ENCODE measurements at places on chromosomes 16 and 17. TPM values are rescaled to one million over a fixed set of nuclear protein-coding genes. Genes with fewer than 3 reads are reported as not detected.

The PPP1R27 gene
- not detected for total RNA-seq

The NT5M gene
- total RNA-seq = 5.8 TPM

GRCh38 chr17:61124562-61124961 lies 275.1 kb upstream of the TBX2 start:
- no peak overlapping the region for H3K4me3 ChIP-seq
- no peak for DNase-seq
- H3K36me3 ChIP-seq = no peaks in the 10 kb centered on the region
- no peak overlapping the region for H3K27ac ChIP-seq

DNA sequence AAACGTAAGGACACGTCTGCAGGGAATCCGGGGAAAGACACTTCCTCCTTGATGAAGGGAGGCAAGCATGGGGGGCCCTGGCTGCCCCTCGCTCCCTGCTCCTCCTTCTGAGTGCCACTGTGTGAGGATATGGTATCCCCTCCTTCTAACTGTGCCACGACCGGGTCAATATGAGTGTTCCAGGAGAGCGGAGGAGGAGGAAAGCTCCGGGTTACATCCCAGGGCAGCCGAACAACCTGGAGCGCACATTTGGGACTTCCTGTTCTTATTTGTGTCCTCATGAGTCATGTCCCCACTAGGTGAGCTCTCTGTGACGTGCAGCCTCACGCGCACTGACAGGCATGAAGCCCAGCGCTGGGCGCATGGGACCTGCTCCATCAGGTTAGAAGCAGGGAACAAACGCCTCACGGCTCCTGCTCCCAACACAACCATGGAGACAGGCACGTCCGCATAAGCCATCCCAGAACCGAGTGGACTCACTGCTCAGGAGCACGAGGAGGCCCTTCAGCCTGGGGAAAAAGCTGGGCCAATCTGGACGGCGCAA lies 92.9 kb upstream of the DNAH17 start:
- H3K27ac ChIP-seq = no peak overlapping the region
- no peak for DNase-seq
- peaks cover 32% of the 10 kb centered on the region for H3K4me1 ChIP-seq
- no peak overlapping the region for H3K4me3 ChIP-seq

The NUPR1 gene
- total RNA-seq = not detected

The KRT14 gene
- not detected for total RNA-seq

- peaks cover 40% of the 10 kb centered on the region for H3K36me3 ChIP-seq
- H3K27me3 ChIP-seq = no peaks in the 10 kb centered on the region
- no peak overlapping the region for H3K4me3 ChIP-seq
- peaks cover 20% of the 10 kb centered on the region for H3K4me1 ChIP-seq
- H3K27ac ChIP-seq = no peak overlapping the region
- no peak for DNase-seq
Observed at GRCh38 chr16:3665508-3665907, 11.0 kb downstream of the DNASE1 start.

The CCT6B gene
- total RNA-seq = 0.96 TPM

The MAP2K4 gene
- 33.3 TPM for total RNA-seq

- no peak for DNase-seq
- no peaks in the 10 kb centered on the region for H3K36me3 ChIP-seq
- no peak overlapping the region for H3K27ac ChIP-seq
- no peak overlapping the region for H3K4me3 ChIP-seq
Observed at GRCh38 chr17:6358131-6358530, 76.8 kb downstream of the AIPL1 start.

The ABCA8 gene
- not detected for total RNA-seq

The MYH2 gene
- not detected for total RNA-seq

- H3K27me3 ChIP-seq = peaks cover 16% of the 10 kb centered on the region
- no peak overlapping the region for H3K4me3 ChIP-seq
- peaks cover 4% of the 10 kb centered on the region for H3K4me1 ChIP-seq
- H3K36me3 ChIP-seq = no peaks in the 10 kb centered on the region
- H3K27ac ChIP-seq = no peak overlapping the region
Observed at GRCh38 chr16:3013491-3013951, 798 bp downstream of the CLDN9 start.

DNA sequence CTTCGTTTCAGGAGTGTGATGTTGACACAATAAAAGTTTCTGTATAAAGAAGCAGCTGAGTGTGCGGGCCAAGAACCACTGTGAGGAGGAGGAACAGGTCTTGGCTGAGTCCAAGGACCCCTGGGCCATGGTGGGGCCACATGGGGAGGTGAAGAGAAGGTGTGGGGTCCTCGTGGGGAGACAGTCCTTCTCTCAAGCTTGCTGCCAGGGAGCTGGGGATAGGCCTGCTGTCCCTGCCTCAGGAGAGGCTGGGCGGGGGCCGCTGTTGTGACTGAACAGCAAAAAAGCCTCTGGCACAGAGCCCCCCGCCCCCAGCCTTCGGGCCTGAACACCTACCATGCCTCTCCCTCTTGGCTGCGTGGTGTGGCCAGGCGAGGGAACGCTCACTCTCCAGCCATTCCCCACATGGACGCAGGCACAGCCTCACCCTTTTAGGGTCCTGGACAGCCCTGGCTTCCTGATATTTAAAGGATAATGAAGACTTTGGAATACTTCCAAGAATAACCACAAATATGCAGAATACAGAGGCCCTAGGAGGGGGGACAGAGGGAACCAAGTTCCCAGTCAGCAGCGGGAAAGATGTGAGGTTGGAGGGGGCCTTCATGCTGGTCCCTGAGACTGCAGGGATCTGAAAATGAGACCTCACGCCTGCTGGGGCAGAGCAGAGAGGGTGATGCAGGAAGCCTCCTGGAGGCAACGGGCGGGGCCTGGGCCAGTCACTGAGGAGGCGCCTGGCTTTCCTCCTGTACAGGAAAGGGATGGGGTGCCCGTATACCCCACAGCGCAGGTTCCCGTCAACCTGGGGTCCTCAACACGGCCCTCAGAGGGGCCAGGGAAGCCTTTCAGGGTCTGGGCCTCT lies 100.0 kb upstream of the CREBBP start:
- H3K36me3 ChIP-seq = peaks cover 4% of the 10 kb centered on the region
- peaks cover 4% of the 10 kb centered on the region for H3K4me1 ChIP-seq
- no peak overlapping the region for H3K4me3 ChIP-seq
- DNase-seq = no peak
- no peaks in the 10 kb centered on the region for H3K27me3 ChIP-seq
- H3K27ac ChIP-seq = no peak overlapping the region

- no peak for DNase-seq
- peaks cover 8% of the 10 kb centered on the region for H3K27me3 ChIP-seq
- H3K4me1 ChIP-seq = no peaks in the 10 kb centered on the region
- H3K36me3 ChIP-seq = no peaks in the 10 kb centered on the region
- H3K27ac ChIP-seq = no peak overlapping the region
- H3K4me3 ChIP-seq = no peak overlapping the region
Observed at GRCh38 chr17:68803164-68803929, 151.8 kb downstream of the ABCA8 start.

- no peaks in the 10 kb centered on the region for H3K4me1 ChIP-seq
- H3K36me3 ChIP-seq = no peaks in the 10 kb centered on the region
- DNase-seq = peak; percentile 11
- peak overlapping the region; percentile 34 for H3K27ac ChIP-seq
- H3K27me3 ChIP-seq = peaks cover 3% of the 10 kb centered on the region
- no peak overlapping the region for H3K4me3 ChIP-seq
Observed at GRCh38 chr16:88264641-88265285, 118.0 kb upstream of the ZNF469 start.

DNA sequence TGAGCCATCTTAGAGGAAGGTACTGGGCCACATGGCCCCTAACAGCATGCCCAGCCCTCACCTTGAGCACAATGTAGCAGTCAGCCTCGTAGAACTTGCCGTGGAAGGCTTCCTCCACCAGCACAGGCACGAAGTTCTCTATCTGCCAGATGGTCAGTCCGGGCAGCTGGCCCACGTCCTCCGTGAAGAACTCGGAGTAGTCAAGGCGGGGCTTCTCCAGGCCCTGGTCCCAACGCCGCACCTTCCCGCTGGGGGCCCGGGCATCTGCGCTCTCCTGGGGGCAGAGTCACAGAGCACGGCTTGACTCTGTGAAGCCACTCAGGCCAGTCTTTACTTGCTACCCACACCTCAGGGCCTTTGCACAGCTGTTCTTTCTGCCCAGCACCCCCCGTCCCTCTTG lies 7.3 kb downstream of the FLII start:
- H3K4me3 ChIP-seq = no peak overlapping the region
- peaks cover 31% of the 10 kb centered on the region for H3K36me3 ChIP-seq
- no peaks in the 10 kb centered on the region for H3K27me3 ChIP-seq
- no peak overlapping the region for H3K27ac ChIP-seq
- peaks cover 4% of the 10 kb centered on the region for H3K4me1 ChIP-seq

GRCh38 chr17:19867079-19867328 lies 732 bp downstream of the ULK2 start:
- peak overlapping the region; percentile 61 for H3K27ac ChIP-seq
- peak; percentile 40 for DNase-seq

The CFAP97D1 gene
- total RNA-seq = not detected

DNA sequence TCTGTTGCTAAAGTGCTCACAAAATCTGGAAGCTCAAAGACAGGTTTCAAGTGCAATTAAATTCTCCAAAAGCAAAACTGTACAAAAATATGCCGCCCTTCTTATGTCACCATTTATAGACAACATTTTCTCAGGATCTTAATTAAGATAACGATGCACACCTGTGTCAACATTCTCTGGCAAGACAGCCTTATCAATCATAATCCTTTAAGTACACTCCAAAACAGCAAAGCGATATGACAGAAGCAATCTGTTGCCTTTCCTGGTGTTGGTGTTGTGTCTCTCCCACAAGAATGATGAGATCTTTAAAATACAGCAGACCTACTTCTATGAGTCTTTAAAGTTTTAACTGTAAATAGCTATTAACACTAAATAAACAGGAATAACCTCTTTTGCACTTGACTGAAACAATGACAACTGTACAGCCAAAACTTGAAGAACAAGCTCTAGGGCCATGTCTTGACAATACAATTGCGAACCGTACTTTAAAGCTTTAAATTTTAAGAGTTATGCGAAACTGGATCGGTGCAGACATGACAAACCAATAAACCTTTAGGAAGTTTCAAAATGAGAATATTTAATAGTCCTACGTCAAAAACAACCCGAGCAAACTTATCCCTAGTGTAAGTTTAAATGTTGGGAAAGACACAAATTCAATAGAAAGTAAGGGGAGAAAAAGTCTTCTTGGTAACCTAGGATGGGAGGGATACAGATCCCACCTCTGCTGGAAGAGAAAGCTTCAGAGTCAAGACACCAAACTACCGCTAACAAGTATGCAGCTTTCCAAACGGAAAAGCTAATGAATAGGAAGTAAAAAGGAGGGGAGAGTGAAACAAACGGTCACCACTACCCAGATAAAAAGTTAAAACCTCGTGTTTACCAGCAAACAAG lies 3.3 kb upstream of the IRX5 start:
- peaks cover 5% of the 10 kb centered on the region for H3K36me3 ChIP-seq
- H3K4me3 ChIP-seq = peak overlapping the region; percentile 85
- H3K4me1 ChIP-seq = peaks cover 21% of the 10 kb centered on the region
- peaks cover 62% of the 10 kb centered on the region for H3K27me3 ChIP-seq
- no peak for DNase-seq
- no peak overlapping the region for H3K27ac ChIP-seq

GRCh38 chr17:50649042-50649908 lies 14.6 kb downstream of the ABCC3 start:
- peaks cover 24% of the 10 kb centered on the region for H3K27me3 ChIP-seq
- no peak for DNase-seq
- H3K36me3 ChIP-seq = no peaks in the 10 kb centered on the region
- H3K4me3 ChIP-seq = no peak overlapping the region
- H3K4me1 ChIP-seq = no peaks in the 10 kb centered on the region

GRCh38 chr17:1890758-1891450 lies 61.1 kb downstream of the RPA1 start:
- no peak overlapping the region for H3K4me3 ChIP-seq
- H3K27ac ChIP-seq = peak overlapping the region; percentile 79
- H3K4me1 ChIP-seq = peaks cover 8% of the 10 kb centered on the region
- H3K36me3 ChIP-seq = peaks cover 49% of the 10 kb centered on the region
- H3K27me3 ChIP-seq = no peaks in the 10 kb centered on the region

- no peak overlapping the region for H3K27ac ChIP-seq
- peaks cover 78% of the 10 kb centered on the region for H3K36me3 ChIP-seq
- no peak for DNase-seq
Observed at GRCh38 chr17:80379348-80379747, 35.6 kb upstream of the ENDOV start.

The PRAC1 gene
- total RNA-seq = not detected

DNA sequence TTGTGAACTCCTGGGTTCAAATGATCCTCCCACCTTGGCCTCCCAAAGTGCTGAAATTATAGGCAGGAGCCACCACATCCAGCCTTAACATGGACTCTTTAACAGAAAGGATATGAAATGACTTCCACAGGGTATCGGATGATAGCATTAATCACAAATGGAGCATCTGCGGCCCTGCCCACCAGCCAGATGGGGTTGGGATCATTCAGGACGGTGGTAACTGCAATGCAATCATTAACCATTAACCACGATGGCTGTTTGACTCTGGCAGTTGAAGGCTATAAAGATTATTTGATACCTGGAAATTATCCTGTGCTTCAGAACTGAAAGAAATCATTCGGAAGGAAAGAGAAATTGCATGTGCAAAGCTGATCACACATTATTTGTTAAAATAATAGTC lies 5.3 kb upstream of the CHST5 start:
- H3K4me1 ChIP-seq = peaks cover 7% of the 10 kb centered on the region
- H3K36me3 ChIP-seq = no peaks in the 10 kb centered on the region
- H3K4me3 ChIP-seq = no peak overlapping the region
- H3K27ac ChIP-seq = no peak overlapping the region

The SRCIN1 gene
- 0.22 TPM for total RNA-seq

DNA sequence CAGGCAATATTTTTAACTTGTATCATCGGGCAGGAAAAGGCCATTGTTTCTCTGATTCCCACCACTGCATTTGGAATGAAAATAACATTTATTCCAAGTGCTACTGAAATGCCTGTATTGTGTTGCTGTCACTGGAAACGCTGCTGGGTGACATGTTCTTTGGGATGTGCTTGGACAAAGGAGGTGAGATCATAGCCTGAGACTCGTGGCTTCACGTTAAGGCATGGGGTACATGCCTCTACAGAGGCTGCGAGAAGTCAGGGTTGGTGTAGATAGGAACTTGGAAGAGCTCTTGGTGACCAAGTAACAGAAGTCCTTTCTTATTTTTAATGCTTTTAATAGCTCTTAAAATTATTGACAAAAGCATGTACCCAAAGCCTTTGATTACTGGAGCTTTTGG lies 58.8 kb upstream of the MAF start:
- DNase-seq = no peak
- no peak overlapping the region for H3K27ac ChIP-seq
- peaks cover 8% of the 10 kb centered on the region for H3K27me3 ChIP-seq
- no peaks in the 10 kb centered on the region for H3K4me1 ChIP-seq
- no peak overlapping the region for H3K4me3 ChIP-seq

GRCh38 chr16:76900285-76901263 lies 290.4 kb upstream of the MON1B start:
- H3K4me1 ChIP-seq = no peaks in the 10 kb centered on the region
- H3K36me3 ChIP-seq = no peaks in the 10 kb centered on the region
- H3K27ac ChIP-seq = no peak overlapping the region
- H3K4me3 ChIP-seq = no peak overlapping the region
- no peaks in the 10 kb centered on the region for H3K27me3 ChIP-seq

Measured in activated T-helper 1 cell treated with anti-CD3 and anti-CD28 coated beads, Interleukin-12 subunit alpha, Interleukin-12 subunit beta, Interleukin-2, Interleukin-4 antibody, amounts not matched to agents 30 ng/mL and 10 ng/mL and 1 ng/mL, durations not matched to agents 14 hours and 24 hours and 36 hours (primary cell).